Aorta (tissue), 5 donors: ENCODE measurements at places on chromosomes 3 and 15. TPM values are rescaled to one million over a fixed set of nuclear protein-coding genes. Genes with fewer than 3 reads are reported as not detected.

GRCh38 chr3:177523067-177523675, 325.9 kb upstream of the TBL1XR1 start:
- no peaks in the 10 kb centered on the region for H3K36me3 ChIP-seq
- no peaks in the 10 kb centered on the region for H3K4me1 ChIP-seq
- H3K27me3 ChIP-seq: no peaks in the 10 kb centered on the region
- DNase-seq: no peak
- H3K4me3 ChIP-seq: no peak overlapping the region

The RAD18 gene
- total RNA-seq: 7.1 TPM

DNA sequence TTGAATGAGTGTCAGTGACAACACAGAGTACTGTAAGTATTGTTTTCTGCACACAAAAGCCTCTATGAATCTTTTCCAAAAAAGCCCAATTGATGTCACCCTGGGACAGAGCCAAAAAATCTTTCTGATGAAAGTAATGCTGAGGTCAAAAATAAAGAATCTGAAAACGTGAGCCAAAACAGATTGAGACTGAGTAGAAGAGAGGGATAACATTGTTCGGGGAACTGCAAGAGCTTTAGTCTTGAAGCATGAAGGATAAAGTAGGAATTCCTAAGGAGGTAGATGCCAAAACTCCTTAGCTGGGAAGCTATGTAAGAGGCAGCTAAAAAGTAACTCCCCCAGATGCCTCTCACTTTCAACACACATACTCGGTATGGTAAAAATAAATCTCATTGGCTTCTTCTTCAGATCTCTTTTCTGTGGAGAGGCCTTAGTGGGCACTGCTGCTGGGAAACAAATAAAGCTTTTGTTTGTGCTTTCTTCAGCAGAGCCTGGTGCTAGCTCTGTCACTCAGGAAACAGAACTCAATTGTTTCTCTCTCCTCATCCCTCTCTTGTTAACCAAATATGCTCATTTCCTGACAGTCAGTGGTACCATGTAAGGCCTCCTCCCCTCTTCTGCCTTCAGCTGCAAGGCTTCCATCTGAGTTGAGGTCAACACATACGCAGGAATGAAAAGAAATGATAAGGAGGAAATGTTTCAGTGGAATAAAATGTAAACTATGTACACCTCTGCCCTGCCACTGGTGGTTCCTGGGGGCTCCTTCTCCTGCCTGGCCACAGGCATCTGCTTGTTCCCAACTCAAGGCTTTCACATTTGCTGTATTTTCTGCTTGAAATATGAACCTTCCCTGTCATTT, 58.1 kb downstream of the CD200 start:
- no peak overlapping the region for H3K4me3 ChIP-seq
- H3K4me1 ChIP-seq: peaks cover 4% of the 10 kb centered on the region
- H3K27ac ChIP-seq: peak overlapping the region; percentile 100

DNA sequence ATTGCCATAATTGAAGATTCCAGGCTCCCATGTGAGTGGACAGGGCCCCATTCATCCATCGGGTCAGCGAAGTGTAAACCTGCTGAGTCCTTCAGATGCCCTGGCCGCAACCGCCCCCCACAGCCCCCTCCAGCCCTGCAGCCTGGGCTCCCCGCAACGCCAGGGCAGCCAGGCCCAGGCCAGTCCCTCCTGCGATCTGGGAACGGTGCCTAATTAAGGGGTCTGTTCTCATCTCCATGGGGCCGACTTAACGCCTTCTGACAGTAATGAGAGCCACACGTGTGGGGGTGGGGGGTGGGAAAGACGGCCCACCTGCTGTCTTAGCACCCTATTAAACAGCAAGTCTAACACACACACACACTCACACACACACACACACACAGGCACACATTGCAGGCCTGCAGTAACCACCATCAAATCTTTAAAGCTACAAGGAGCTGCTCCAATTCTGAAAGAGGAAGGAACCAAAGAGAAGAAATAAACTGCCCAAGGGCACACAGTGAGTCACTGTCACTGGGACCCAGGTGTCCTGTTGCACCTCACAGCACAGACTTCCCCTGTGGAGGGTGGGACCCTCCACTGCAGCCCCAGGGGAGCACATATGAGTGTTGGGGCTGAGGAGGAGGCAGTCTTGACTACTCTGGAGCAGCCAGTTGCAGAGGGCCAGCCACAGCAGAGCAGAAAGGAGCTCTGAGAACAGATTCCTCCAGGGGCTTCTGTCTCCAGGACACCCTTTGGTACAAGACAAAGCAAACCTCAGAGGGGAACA, 31.8 kb upstream of the HES1 start:
- H3K36me3 ChIP-seq: no peaks in the 10 kb centered on the region
- no peaks in the 10 kb centered on the region for H3K4me1 ChIP-seq
- DNase-seq: no peak
- no peak overlapping the region for H3K27ac ChIP-seq
- H3K4me3 ChIP-seq: no peak overlapping the region

GRCh38 chr3:141370065-141370533, 1.8 kb downstream of the ZBTB38 start:
- peak overlapping the region; percentile 50 for H3K4me3 ChIP-seq
- H3K27ac ChIP-seq: no peak overlapping the region
- no peaks in the 10 kb centered on the region for H3K27me3 ChIP-seq
- H3K36me3 ChIP-seq: no peaks in the 10 kb centered on the region
- DNase-seq: no peak

The CSPG4 gene
- 160 TPM for total RNA-seq

GRCh38 chr3:9784965-9785364, 7.3 kb downstream of the TADA3 start:
- no peaks in the 10 kb centered on the region for H3K4me1 ChIP-seq
- H3K4me3 ChIP-seq: no peak overlapping the region
- no peaks in the 10 kb centered on the region for H3K27me3 ChIP-seq
- no peak overlapping the region for H3K27ac ChIP-seq

DNA sequence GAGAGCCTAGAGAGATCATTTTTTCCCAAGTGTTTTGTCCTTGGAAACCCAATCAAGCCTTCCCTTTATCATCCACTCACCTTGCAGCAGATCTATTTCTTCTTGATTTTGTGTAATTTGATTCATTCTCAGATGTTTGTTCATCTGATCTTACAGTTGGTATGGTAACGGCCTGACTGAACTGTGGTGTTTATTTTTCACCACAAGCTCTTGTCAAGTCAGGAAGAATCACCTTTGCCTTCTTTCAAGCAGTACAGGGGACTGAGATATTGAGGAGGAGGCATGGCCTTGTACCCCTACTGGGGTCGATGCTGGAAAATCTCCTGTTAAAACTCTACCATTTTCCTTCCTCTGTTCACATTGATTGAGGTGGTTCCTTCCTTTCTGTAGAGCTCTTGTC, 361.4 kb upstream of the CFAP20DC start:
- H3K4me1 ChIP-seq: no peaks in the 10 kb centered on the region
- H3K27me3 ChIP-seq: peaks cover 2% of the 10 kb centered on the region
- H3K36me3 ChIP-seq: no peaks in the 10 kb centered on the region

GRCh38 chr3:133610031-133610430, 36.5 kb downstream of the CDV3 start:
- H3K36me3 ChIP-seq: peaks cover 4% of the 10 kb centered on the region
- H3K4me1 ChIP-seq: no peaks in the 10 kb centered on the region
- H3K27ac ChIP-seq: no peak overlapping the region
- H3K27me3 ChIP-seq: no peaks in the 10 kb centered on the region
- no peak overlapping the region for H3K4me3 ChIP-seq
- no peak for DNase-seq

The LRRIQ4 gene
- not detected for total RNA-seq

The TAGLN3 gene
- total RNA-seq: not detected

GRCh38 chr15:33243393-33243792, 48.9 kb upstream of the FMN1 start:
- no peaks in the 10 kb centered on the region for H3K27me3 ChIP-seq
- no peaks in the 10 kb centered on the region for H3K36me3 ChIP-seq
- DNase-seq: no peak
- H3K4me1 ChIP-seq: peaks cover 1% of the 10 kb centered on the region
- no peak overlapping the region for H3K27ac ChIP-seq
- H3K4me3 ChIP-seq: no peak overlapping the region

- no peaks in the 10 kb centered on the region for H3K36me3 ChIP-seq
- no peak overlapping the region for H3K27ac ChIP-seq
- no peak overlapping the region for H3K4me3 ChIP-seq
- H3K27me3 ChIP-seq: no peaks in the 10 kb centered on the region
- H3K4me1 ChIP-seq: no peaks in the 10 kb centered on the region
- no peak for DNase-seq
Measured at GRCh38 chr3:190558796-190559195, 44.9 kb downstream of the IL1RAP start.

- H3K27ac ChIP-seq: no peak overlapping the region
- no peaks in the 10 kb centered on the region for H3K27me3 ChIP-seq
- DNase-seq: peak; percentile 95
Measured at GRCh38 chr3:48548729-48549705, 7.6 kb downstream of the PFKFB4 start.

The GTF2E1 gene
- 15.8 TPM for total RNA-seq

The C15orf62 gene
- total RNA-seq: 0.19 TPM

The MOBP gene
- total RNA-seq: not detected

DNA sequence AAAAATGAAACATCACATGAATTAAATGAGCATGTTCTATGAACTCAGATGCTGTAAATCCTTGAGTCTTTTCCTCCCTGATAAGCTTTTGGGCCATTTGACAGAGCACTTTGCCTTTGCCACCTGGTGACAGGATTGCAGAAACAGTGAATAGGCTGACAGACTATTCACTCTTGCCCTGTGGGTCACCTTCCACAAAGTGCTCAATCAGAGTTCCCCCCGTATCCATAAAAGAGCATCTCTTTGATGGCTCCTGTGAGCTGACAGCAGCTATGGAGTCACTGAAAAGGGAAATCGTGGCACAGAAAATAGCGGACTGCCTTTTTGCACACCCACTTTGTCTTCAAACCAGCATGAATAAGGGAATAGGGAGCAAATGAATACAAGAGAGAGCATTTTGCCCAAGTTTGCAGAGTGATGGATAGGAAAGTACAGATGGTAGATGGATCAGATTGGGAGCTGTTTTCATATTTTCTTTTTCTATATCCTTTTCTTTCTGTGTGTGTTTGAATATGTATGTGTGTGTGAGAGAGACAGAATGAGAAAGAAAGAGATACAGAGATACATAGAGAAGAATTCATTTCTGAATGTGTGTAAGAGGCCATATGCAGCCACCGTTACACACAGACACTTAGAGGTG, 37.8 kb upstream of the GOLM2 start:
- no peaks in the 10 kb centered on the region for H3K27me3 ChIP-seq
- no peaks in the 10 kb centered on the region for H3K36me3 ChIP-seq
- H3K4me3 ChIP-seq: no peak overlapping the region
- no peak for DNase-seq
- no peak overlapping the region for H3K27ac ChIP-seq

- no peak for DNase-seq
- H3K27ac ChIP-seq: peak overlapping the region; percentile 86
- peaks cover 8% of the 10 kb centered on the region for H3K4me1 ChIP-seq
- no peak overlapping the region for H3K4me3 ChIP-seq
Measured at GRCh38 chr3:112411425-112411824, 78.5 kb downstream of the CD200 start.

GRCh38 chr3:154799800-154800199, 280.3 kb upstream of the MME start:
- H3K36me3 ChIP-seq: no peaks in the 10 kb centered on the region
- no peak for DNase-seq
- peaks cover 3% of the 10 kb centered on the region for H3K4me1 ChIP-seq
- H3K27me3 ChIP-seq: no peaks in the 10 kb centered on the region

- DNase-seq: no peak
- H3K27me3 ChIP-seq: no peaks in the 10 kb centered on the region
- H3K4me3 ChIP-seq: peak overlapping the region; percentile 76
- H3K27ac ChIP-seq: peak overlapping the region; percentile 78
- no peaks in the 10 kb centered on the region for H3K4me1 ChIP-seq
- no peaks in the 10 kb centered on the region for H3K36me3 ChIP-seq
Measured at GRCh38 chr3:36991923-36992805, 767 bp downstream of the EPM2AIP1 start.

GRCh38 chr3:54433846-54434245, 311.5 kb downstream of the CACNA2D3 start:
- no peaks in the 10 kb centered on the region for H3K4me1 ChIP-seq
- no peaks in the 10 kb centered on the region for H3K27me3 ChIP-seq
- H3K36me3 ChIP-seq: no peaks in the 10 kb centered on the region
- DNase-seq: no peak
- no peak overlapping the region for H3K27ac ChIP-seq

GRCh38 chr15:56757875-56758274, 24.6 kb upstream of the ZNF280D start:
- no peak overlapping the region for H3K4me3 ChIP-seq
- no peaks in the 10 kb centered on the region for H3K36me3 ChIP-seq
- H3K27me3 ChIP-seq: no peaks in the 10 kb centered on the region
- no peak overlapping the region for H3K27ac ChIP-seq
- peaks cover 2% of the 10 kb centered on the region for H3K4me1 ChIP-seq

The ZDHHC3 gene
- total RNA-seq: 62.2 TPM

DNA sequence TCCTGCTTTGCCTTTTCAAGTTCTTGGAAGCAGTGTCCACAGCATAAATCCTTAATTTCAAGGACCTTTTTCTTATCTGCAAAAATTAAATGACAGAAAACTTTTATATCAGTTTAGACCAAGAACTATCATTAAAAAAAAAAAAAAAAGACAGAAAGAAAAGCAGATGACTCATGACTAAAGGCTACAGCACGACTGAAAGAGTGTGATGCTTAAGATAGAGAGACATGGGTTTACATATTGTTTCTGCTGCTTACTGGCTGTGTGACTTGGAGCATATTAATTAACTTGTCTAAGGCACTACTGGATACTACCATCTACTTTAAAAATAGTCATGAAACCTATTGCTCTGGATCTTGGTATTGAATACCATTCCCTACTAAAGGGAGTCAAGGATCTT, 62.3 kb downstream of the CEP152 start:
- H3K4me1 ChIP-seq: no peaks in the 10 kb centered on the region
- H3K27ac ChIP-seq: no peak overlapping the region
- no peak overlapping the region for H3K4me3 ChIP-seq
- H3K36me3 ChIP-seq: no peaks in the 10 kb centered on the region
- no peaks in the 10 kb centered on the region for H3K27me3 ChIP-seq

- H3K4me1 ChIP-seq: no peaks in the 10 kb centered on the region
- no peak overlapping the region for H3K27ac ChIP-seq
- DNase-seq: no peak
- no peak overlapping the region for H3K4me3 ChIP-seq
- no peaks in the 10 kb centered on the region for H3K36me3 ChIP-seq
Measured at GRCh38 chr3:48285132-48285531, 44.2 kb downstream of the ZNF589 start.

DNA sequence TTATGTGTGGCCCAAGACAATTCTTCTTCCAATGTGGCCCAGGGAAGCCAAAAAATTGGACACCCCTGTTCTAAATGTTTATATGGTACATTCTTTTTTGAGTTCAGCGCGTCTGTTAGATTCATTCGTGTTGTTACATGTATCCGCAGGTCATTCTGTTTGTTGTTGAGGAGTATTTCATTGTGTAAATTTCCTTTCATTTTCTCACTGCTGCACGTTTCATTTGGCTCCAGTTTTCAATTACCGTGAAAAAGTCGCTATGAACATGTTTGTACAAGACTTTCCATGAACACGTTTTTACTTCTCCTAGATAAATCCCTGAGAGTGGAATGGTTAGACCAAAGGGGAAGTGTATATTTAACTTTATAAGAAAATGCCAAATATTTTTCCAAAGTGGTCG, 7.5 kb upstream of the OPA1 start:
- DNase-seq: no peak
- no peaks in the 10 kb centered on the region for H3K4me1 ChIP-seq
- no peaks in the 10 kb centered on the region for H3K27me3 ChIP-seq

- no peaks in the 10 kb centered on the region for H3K27me3 ChIP-seq
- DNase-seq: no peak
- no peak overlapping the region for H3K27ac ChIP-seq
Measured at GRCh38 chr3:122260206-122260605, 64.8 kb upstream of the CSTA start.
